Activated naive CD4-positive, alpha-beta T cell treated with anti-CD3 and anti-CD28 coated beads for 36 hours (primary cell): ENCODE measurements at places on chromosomes 7 and 10.

DNA sequence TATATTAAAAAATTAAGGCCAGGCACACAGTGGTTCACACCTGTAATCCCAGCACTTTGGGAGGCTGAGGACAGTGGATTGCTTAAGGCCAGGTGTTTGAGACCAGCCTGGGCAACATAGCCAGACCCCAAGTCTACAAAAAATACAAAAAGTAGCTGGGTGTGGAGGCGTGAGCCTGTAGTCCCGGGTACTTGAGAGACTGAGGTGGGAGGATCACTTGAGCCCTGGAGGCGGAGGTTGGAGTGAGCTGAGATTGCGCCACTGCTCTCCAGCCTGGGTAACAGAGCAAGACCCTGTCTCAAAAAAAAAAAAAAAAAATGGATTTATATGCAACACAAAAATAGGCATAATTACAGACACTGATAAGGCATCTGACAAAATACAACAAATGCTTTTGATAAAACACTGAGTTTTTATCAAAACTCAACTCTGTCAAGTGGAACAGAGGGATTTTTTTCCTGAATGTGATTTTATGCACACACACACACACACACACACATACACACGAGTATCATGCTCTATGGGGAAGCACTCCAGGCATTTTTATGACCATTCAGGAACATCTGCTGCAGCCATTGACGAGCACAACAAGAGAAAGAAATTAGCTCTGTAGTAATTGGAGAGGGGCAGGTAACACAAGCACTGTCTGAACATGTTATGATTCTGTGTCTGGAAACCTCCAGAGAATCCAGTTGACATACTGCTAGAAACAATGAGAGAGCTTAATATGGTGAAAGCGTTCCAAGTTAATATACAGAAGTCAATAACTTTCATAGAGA lies 193.1 kb downstream of the WDR37 start:
- no peak for DNase-seq
- H3K4me3 ChIP-seq: no peak overlapping the region
- H3K4me1 ChIP-seq: peaks cover 20% of the 10 kb centered on the region
- H3K36me3 ChIP-seq: peaks cover 2% of the 10 kb centered on the region

DNA sequence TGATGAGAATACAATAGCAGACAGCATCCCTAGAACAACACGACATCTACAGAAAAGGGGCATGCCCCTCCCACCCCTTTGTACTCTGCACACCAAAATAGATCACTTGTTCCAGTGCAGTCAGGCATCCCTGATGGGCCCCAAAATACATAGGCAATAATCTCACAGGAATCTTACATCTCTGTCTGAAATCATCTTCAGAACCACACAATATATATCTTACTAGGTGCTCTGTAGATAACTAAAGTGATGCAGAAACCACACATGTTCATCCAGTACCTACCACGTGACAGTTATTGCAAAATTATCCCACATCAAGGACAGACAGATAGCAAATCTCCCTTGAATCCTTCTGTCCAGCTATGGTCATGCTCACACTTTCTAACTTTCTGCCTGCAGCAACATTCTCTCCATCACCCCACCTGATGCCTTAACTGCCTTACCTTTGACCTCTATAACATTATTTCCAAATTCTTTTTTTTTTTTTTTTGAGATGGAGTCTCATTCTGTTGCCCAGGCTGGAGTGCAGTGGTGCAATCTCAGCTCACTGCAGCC lies 30.7 kb downstream of the ST8SIA6 start:
- H3K27ac ChIP-seq: no peak overlapping the region
- peaks cover 59% of the 10 kb centered on the region for H3K4me1 ChIP-seq
- H3K4me3 ChIP-seq: no peak overlapping the region
- no peaks in the 10 kb centered on the region for H3K27me3 ChIP-seq

GRCh38 chr7:47574482-47575329 lies 7.2 kb downstream of the TNS3 start:
- no peaks in the 10 kb centered on the region for H3K36me3 ChIP-seq
- no peak overlapping the region for H3K4me3 ChIP-seq
- peaks cover 4% of the 10 kb centered on the region for H3K4me1 ChIP-seq
- no peak for DNase-seq

- H3K27ac ChIP-seq: no peak within 1 kb of the TSS
- peaks cover 9% of the 10 kb centered on the region for H3K27me3 ChIP-seq
- no peaks in the 10 kb centered on the region for H3K4me1 ChIP-seq
- DNase-seq: no peak
- no peaks in the 10 kb centered on the region for H3K36me3 ChIP-seq
Measured at GRCh38 chr10:112283100-112283499, at the start of gene TECTB. TECTB (plus strand) TSS chr10:112283400; CDS start chr10:112283735, 335 bp downstream.
